8988T (cell line): ENCODE measurements at places on chromosomes 2 and 18.

- DNase-seq = no peak
Observed at GRCh38 chr2:240479111-240479501, 43.6 kb downstream of the GPC1 start.

GRCh38 chr2:60891180-60891579, 9.8 kb downstream of the REL start:
- no peak for DNase-seq

- no peak for DNase-seq
Observed at GRCh38 chr2:85862426-85862825, 26.4 kb downstream of the ST3GAL5 start.

DNA sequence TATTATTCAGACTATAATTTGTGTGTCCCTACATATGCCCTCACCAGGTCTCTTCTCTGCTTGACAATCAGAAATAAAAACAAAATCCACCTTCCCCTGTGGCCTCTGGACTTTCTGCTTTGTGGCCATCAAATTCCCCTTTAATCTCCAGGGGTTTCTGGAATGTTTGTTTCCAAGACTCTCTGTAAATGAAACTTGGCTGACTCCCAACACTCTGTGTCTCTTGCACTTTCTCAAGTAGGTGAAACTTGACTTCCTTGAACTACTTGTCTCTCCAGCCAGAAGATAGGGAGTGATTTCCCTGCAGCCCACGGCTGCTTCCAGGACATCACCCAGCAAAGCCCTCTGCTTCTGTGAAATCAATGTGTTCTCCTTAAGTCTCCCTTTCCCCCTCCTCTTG, 54.1 kb upstream of the AQP4 start:
- DNase-seq = no peak

DNA sequence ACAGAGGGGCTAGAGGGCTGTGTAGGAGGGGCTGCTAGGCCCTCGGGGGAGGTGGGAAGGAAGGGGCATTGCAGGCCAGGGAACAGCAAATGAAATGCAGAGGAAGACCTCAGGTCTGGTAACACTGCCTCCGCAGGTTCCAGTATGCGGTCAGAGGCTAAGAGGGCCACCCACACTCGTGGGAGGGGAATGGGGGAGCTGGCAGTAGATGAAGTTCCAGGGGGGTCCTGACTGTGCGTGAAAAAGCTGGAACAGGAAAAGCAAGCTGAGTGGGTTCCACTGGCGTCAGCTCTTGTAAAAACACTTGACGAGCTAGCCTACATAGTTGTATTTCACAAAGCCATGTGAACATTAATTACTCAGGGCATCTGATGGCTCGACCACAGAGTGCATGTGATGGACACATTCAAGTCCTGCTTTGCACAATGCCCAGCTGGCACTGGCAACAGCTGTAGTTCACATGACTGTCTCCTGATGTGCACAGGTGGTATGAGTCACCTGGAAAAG, 29.0 kb upstream of the PTPN4 start:
- DNase-seq = no peak

GRCh38 chr2:121075006-121075551, 209.9 kb downstream of the TFCP2L1 start:
- DNase-seq = peak; percentile 55

DNA sequence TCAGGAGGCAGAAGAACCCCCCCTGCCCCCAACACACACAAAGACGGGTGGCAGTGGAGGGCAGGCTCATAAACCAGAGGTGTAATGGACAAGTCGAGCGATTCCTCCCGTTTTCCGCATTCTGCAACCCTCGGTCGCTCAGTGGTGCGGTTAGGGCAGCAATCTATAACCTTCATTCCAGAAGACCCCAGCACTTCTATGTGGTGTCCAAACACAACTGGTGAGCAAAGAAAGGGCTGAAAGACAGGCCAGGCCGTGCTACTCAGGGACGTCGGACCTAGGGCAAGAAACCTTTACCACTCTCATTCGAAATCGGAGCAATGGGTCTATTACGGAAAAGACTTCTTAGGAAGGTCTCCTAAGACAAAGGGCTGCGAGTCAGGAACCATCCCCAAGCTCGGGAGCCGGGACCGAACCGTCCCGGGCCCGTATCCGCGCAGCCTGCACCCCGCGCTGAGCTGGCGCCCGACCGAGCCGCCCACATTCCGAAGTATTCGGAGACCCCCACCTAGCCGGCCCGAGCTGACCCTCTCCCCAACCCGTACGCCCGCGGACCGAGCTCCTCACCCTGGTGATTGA, 568 bp downstream of the ARL5A start:
- DNase-seq = no peak

- DNase-seq = no peak
Observed at GRCh38 chr2:99404039-99404796, 67.0 kb downstream of the EIF5B start.

DNA sequence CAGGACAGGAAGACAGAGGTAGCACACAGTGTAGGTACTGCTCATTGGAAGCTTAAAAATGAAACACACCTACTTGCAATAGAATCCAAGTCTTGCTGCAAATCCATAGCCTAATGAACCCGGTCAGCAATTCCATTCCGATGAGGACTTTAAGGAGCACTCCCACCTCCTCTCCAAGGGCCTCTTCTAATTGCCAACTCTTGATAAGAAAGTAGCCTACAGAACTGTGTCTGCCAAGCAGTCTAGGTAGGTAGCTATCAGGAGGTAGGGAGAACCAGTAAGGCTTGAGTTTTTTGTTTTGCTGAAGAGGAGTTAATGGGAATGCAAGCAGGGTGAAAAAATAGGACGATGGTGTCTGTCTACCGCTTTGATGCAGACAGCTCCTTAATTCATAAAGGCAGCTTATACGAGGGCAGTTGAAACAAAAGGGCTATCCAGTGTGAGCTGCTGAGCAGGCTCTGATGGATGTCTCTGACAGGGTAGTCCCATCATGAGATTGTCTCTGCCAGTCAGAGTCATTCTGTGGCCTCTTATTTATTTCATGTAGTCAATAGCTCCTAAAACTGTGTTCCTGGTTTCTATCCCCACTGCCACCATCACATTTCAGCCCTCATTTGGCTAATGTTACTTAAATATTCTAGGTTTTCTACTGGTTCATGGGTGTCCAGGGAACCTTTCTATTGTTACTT, 155.6 kb upstream of the DNMT3A start:
- DNase-seq = no peak

GRCh38 chr2:146323564-146323963, 1521.3 kb upstream of the ACVR2A start:
- DNase-seq = no peak

DNA sequence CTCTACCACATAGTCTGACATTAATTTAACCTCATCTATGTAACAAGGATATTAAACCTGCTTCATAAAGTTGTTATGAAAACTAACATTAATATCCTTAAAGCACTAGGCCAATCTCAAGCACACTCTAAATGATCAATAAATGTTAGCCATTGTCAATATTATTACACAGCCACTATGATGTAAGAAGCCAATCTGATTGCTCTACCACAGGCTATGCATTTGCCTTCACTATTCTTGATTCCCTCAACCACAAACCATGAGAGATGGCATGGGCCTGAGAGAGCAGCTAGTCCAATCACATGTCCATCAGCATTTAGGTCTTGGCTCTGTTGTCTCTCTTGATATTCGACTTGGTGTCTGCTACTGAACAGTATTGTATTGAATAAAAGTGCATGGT, 4.2 kb downstream of the SLC25A12 start:
- no peak for DNase-seq

DNA sequence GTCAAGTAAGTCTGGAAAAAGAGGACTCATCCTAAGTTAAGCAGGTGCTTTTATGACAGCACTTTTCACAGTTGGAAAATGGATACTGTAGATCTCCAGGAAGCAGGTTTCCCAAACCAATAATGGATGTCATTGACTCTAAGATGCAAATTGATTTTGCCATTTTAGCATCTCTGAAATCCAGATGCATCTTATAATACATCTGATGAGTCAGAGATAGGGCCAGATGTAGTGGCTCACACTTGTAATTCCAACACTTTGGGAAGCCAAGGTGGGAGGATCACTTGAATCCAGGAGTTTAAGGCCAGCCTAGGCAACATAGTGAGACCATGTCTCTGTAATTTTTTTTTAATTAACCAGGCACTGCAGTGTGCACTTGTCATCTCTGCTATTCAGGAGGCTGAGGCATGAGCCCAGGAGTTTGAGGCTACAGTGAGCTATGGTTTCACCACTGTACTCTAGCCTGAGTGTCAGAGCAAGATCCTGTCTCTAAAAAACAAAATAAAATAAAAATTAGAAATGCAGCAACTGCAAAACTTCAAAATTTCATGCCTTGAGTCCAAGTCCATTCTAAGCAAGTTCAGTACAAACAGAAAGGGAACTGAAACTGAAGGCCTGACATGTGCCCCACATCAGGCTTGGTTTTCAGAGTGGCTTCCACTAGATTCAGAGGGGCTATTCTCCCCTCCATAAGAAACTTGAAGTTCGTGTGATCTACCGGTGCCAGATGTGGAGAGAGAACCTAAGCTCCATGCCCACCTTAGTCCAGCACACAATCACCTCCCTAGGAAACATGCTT, 267.8 kb upstream of the NCKAP5 start:
- no peak for DNase-seq

- no peak for DNase-seq
Observed at GRCh38 chr2:111185361-111186022, 64.8 kb downstream of the BCL2L11 start.

DNA sequence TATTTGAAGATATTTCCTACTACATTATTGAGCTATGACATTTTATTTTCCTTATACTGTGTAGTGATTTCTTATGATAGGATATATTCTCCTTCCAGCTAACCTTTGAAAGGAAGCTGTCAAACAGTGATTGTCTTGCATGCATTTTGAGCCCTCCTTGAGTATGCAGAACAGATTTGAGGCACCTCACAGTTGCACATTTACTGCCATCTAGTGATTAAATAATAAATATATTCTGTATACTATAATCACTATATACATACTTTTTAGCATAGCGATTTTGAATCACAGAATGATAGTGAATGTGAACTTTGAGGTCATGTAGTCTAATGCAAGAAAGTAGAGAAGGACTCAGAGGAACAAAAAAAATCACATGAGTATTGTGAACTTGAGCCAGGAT, 268.4 kb upstream of the CDH19 start:
- no peak for DNase-seq

DNA sequence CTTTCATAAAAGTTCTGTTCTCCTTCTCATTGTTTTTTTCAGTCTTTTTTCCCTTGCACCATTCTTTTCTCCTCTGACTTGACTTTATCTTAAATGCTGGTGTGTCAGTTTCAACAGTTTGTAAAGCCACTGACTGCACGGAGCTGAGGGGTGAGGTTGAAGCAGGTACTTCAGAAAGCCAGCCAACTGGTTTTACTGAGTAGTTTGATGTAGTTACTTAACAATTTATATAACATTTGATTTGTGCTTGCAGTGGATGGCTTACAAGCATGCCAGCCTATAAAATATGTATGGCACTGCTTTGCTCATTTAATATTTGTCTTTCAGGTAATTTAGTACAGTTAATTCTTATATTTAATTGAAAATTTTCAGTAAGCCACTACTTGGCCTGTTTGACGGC, 55.4 kb downstream of the FAM171B start:
- no peak for DNase-seq

DNA sequence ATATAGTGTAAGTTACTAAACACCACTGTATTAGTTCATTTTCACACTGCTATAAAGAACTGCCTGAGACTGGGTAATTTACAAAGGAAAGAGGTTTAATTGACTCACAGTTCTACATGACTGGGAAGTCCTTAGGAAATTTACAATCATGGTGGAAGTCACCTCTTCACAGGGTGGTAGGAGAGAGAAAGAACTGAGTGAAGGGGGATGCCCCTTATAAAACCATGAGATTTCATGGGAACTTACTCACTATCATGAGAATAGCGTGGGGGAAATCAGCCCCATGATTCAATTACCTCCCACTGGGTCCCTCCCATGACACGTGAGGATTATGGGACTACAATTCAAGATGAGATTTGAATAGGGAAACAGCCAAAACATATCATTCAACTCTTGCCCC, 618.0 kb downstream of the NYAP2 start:
- no peak for DNase-seq

- no peak for DNase-seq
Observed at GRCh38 chr2:216539791-216540241, 41.2 kb downstream of the RPL37A start.

DNA sequence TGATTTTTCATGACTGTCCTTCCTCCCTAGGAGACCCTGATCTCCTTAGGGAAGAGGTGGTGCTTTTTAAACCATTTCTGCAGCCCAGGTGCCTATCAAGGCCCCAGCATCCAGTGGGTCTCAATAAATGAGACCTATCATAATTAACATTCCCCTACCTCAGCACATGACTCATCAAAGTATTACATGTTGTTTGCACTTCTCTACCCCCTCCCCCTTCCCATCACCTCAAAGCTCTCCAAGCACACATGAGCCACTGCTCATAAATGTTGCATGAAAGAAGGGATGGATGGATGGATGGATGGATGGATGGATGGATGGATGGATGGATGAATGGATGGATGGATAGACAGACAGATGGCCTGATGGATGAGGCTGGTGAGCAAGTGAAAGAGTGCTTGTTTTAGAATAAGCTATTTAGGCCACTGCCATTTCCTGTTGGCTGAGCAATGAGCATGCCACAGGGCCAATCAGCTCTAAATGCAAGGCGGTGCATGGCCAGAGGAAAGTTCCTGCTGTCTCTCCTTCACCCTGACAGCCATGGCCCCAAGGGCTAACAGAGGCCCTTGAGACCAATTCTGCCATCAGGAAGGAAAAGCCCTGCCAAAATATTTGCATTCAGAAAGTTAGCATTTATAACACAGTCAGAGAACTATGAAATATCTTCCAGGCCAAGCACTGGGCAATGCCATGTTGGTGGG, 20.9 kb upstream of the STEAP3 start:
- DNase-seq = no peak

GRCh38 chr2:207465894-207466293, 63.9 kb upstream of the CREB1 start:
- DNase-seq = no peak

DNA sequence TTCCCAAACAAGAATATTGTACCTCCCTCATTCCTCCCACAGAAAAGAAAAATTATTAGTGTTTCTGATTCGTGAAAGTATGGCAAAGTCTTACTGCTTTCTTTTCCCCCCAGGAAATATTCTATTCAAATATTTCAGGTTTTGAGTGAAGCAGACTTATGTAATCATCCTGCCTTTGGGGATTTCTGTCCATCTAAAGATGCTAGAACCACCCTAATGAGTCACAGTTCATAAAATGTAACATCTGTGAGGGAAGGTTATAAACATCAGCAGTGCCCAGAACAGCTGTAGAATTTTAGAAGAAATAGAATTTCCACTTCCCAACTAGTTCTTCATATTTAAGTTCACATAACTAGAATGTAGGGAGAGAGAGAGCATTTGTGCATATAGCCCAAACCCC, 39.0 kb downstream of the EEF1B2 start:
- DNase-seq = no peak

DNA sequence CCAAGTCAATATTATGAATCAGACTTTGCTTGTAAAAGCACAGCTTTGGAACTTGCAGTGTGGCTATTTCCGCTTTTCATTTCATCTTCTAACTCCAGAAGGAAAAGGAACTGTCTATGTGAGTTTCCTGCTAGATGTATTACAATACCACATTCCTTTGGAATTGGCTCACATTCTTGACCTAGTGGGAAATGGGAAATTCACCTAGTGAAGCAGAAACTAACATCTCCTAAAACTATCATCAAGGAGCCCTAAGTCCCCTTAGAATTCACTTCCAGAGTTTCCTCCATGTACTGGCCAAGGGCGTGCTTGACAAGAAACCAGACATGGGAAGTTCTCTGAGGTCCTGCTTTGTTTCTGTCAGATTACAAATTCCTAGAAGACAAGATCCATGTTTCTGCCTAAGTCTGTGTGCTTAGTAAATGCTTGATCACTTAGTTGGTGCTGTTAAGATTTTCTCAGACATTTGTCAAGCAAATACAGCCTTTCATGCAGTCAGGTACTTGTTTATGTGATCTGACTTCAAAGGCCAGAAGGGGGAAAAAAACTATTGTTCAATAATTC, 275.7 kb upstream of the FN1 start:
- DNase-seq = no peak
